NCI-H1436 treated with DMSO at 0.1 percent for 48 hours (cell line): ENCODE measurements at places on chromosomes 11 and 22.

- no peak for DNase-seq
Measured at GRCh38 chr11:110069158-110069737, 23.9 kb upstream of the ZC3H12C start.

- no peak for DNase-seq
Measured at GRCh38 chr11:124551189-124551588, 7.7 kb upstream of the OR8B12 start.

DNA sequence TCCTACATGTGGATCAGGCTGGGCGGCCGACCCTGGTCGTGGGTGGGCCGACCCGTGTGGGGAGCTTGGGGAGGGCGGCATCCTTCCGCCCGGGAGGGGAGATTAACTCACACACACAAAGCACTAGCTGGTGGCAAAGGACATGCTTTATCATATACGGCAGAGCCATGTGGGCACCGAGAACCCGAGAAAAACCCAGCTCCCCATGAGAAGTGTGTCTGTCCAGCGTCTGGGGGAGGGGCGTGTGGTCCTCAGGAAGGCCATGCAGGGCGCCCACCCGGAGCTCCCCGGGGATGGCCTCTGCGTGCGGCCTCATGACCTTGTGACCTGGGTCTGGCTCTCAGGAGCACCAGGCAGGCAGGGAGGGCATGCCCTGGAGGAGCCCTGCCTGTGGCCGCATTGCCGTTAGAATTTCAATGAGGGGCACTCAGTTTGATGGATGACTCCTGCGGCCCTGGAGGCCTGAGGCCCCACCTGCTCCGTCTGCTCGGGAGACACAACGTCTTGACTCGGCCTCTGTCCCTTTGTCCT, 39.4 kb upstream of the TOLLIP start:
- DNase-seq = no peak

GRCh38 chr11:133797554-133797953, 47.8 kb downstream of the SPATA19 start:
- no peak for DNase-seq

- no peak for DNase-seq
Measured at GRCh38 chr11:62921573-62922188, 518 bp upstream of the CHRM1 start.

DNA sequence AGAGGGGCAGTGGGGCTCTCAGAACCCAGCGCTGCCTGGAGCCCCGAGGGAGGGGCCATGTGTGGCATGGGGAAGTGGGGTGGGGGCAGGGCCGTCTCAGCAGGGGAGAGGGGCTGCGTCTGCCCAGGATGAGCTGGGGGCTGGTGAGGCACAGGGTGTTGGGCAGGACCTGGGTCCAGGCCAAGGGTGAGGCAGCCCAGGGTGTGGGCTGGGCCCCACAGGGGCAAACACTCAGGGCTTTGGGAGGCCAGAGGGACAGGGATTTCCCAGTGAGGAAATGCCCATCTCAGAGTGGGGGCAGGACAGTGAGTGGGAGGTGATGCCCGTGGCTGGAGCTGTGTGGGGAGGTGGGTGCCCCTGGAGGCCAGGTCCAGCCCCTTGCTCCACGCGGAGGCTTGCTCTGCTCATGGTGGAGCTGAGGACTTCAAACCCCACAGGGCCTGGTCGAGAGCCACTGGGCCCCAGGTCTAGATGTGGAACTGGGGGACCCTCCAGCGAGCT, 5.4 kb downstream of the PLXNB2 start:
- DNase-seq = no peak

DNA sequence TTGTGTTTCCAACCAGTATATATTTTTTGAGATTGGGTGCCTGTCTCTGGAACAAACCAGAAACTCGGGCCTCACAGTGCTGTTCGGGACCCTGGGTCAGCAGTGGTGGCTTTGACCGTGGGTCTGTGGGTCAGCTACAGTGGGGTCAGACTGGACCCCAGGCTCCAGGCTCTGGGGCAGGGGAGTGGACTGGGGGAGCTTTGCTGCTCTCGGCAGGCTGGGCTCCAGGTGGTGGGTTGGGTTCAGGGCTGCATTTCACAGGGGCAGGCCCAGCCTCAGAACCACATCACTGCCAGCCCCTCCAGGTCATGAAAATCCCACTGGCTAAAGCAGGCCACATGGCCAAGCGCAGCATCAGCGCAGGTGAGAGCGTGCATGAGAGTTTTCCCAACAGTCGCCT, 1279.3 kb downstream of the BRD1 start:
- DNase-seq = no peak

DNA sequence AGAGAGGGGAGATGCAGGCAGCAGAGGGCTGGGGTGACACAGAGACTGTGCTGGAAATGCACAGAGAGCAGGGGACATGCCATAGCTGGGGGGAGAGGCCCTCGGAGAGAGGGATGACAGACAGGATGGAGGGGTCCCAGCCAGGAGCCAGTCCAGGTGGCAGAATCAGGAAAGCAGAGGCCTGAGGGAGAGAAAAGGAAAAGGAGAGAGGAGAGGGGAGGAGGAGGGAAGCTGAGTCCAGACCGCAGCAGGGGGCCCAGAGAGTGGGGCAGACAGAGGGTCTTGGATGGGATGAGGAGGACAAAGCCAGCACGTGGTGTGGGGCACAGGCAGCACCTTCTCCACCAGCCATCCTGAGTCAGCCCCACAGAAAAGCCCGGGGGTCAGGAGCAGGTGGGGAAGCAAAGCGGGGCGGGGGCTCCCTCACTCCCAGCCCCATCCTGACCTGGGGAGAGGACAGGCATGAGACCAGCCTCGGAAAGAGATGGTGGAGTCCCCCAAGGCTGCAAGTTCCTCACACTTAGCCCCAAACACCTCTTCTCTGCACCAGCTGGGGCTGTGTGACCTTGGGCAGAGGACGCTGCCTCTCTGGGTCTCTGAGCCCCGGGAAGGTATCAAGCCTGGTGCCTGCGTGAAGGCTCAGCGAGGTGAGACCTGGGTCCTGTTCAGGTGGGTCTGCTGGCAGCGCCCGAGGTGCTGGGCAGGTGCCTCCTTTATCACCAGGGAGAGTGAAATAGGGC, 48.0 kb downstream of the IGLL1 start:
- no peak for DNase-seq

DNA sequence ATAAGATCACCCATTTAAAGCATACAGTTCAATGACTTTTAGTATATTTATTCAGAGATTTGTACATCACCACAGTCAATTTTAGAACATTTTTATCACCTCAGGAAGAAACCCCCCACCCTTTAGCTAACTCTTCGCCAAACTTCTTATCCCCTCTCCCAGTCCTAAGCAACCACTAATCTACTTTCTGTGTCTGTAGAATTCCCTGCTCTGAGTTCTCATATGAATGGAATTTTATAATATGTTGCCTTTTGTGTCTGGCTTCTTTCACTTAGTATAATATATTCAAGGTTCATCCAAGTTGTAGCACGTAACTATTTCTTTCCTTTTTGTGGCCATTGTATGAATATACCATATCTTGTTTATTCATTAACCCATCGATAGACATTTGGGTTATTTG, 3.6 kb downstream of the ANKRD13D start:
- DNase-seq = no peak

DNA sequence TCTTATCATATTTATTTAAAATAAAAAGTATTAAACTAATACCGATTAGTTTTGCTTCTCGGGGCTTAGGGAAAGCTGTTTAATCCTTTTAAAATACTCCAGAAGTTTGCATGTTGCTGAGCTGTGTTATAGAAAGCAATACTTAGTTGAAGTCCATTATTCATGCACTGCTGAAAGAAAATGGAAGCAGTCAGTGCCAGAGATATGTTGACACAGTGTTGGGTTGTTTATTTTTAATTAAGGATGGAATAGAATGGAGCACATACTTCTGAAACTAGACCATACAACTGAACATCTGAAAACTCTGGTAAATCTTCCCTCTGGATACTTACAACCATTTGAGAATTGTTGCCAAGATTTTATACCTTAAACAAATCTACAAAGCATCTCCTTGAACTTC, 282.7 kb upstream of the CCDC179 start:
- no peak for DNase-seq

GRCh38 chr22:49491726-49492125, 335.9 kb downstream of the BRD1 start:
- DNase-seq = no peak

DNA sequence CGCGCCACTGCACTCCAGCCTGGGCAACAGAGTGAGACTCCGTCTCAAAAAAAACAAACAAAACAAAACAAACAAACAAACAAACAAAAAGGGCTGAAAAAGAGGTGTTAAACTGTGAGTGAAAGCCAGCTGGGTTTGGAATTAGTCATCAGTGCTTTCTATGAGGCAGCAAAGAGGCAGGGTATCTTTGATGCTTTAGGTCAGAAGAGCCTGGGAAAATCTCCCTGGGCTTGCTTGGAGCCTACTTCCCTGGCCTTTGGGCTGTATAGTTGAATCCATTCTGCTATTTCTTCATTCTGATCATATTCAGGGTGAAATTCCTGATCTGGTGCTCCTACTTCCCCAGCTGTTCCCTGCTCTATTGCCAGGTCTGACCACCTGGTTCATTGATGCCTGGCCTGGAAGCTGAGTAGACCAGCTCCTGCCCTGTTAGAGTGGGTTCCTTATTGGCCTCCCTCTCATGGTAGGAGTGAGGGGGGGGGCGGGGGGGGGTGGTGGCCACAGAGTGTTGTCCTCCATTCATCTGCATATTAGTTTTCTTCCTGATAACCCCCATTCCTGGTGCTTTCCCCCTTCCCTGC, 65.6 kb downstream of the INSC start:
- DNase-seq = no peak

DNA sequence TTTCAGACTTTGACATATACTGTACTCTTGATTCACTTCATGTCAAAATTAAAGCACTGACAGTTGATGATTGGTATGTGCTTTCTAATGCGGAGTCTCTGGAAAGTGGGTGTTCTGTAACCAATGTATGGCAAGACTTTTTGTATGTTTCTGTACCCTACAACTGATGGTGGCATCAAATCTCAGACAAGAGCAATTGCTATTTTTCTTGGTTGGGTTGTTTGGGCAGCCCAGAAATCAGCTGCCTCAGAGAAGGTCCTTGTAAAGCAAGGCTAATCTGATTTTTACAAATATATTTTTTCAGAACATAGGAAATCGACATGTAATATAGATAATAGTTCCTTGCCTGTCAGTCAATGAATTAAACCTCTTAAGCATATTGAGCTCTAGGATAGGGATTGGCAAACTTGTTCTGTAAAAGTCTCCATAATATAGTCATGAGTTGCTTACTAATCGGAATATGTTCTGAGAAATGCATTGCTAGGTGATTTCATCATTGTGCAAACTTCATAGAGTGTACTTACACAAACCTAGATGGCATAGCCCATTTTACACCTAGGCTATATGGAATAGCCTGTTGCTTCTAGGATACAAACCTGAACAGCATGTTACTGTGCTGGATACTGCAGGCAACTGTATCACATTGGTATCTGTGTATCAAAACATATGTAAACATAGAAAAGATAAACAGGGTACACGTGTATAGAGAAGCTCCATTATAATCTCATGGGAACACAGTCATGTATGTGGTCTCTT, 10.2 kb upstream of the OOSP4A start:
- no peak for DNase-seq

GRCh38 chr22:46007003-46007847, 30.3 kb upstream of the WNT7B start:
- DNase-seq = no peak

DNA sequence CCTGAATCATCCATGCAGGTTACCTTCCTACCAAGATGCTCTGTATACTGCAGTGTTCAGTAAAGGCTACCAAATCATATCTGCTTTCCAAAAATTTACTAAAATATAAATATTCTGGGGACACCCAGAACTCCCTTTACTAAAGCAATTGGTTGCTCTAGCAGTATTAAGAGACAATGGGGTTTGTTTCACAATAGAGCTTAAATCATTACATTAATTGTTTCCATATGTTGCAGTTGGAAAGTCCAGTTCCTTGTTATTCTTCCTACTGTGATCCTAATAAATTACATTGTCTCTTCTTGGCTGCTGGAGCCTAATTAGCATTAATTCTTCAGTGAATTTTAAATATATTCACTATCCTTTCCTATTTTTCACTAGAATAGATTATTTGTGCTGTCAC, 316.0 kb upstream of the MTNR1B start:
- no peak for DNase-seq

- DNase-seq = no peak
Measured at GRCh38 chr11:104843150-104843836, 55.0 kb downstream of the CASP12 start.

GRCh38 chr22:40653361-40653760, 16.8 kb upstream of the MRTFA start:
- DNase-seq = no peak

- DNase-seq = no peak
Measured at GRCh38 chr11:37504921-37505320, 906.9 kb upstream of the RAG2 start.

DNA sequence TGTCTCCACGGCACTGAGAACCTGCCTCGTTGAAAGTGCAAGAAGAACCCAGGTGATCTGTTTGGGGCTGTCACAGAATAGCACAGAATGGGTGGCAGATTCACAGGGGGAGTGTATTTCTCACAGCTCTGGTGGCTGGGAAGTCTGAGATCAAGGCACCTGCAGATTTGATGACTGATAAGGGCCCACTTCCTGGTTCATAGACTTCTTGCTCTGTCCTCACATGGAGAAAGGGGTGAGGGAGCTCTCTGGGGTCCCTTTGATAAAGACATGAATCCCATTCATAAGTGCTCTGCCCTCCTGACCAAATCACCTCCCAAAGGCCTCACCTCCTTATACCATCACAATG, 198.5 kb upstream of the SORL1-AS1 start:
- DNase-seq = no peak

GRCh38 chr11:69921128-69922014, 102.2 kb upstream of the FGF3 start:
- no peak for DNase-seq

DNA sequence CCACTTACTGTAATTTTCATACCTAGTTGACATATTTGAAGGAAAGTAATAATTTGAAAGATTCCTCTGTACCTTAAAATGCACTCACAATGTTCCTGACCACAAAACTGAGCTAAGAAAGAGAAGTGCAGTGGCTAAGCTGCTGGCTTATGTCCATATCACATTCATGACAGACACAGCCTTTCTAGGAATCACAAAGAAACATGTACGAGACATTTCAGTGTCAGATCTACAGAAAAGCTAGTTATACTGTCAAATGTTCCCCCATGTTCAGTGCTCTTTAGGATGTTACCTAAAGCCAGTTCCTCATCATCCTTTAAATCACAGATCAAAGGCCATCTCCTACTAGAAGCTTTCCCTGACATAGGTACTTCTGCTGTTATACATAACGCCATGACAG, 142.2 kb upstream of the C11orf58 start:
- no peak for DNase-seq
